CD14-positive monocyte (primary cell): ENCODE measurements at places on chromosomes 16 and 17.
A peak's percentile ranks its signal among the peaks of the same experiment; 100 is the strongest.

- DNase-seq: no peak
Measured at GRCh38 chr16:46962629-46963028, 10.8 kb downstream of the DNAJA2 start.

DNA sequence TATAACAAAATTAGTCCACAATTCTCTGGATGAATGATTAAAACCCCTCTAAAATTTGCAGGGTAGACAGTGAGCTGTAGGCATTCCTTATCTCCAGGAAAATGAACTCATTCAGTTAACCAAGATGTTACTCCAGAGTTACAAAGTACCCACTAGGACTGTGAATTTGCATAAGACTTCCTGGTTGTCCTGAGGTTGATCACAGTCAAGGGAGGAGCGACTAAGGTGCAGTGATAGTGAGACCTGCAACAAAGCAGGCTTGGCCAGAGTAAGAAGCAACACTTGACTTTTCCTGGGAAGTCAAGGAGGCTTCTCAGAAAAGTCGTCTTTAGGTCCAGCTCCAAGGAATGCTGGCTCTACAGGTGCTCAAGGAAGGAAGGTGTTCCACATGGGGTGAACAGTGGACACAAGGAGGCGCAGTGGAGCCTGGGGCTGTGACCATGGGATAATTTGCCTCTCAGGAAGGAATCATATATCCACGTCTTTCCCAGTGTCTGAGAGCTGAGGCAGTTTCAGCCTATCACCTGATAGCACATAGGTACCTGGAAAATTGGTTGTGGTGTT, 821.1 kb upstream of the EEF2KMT start:
- no peak for DNase-seq

DNA sequence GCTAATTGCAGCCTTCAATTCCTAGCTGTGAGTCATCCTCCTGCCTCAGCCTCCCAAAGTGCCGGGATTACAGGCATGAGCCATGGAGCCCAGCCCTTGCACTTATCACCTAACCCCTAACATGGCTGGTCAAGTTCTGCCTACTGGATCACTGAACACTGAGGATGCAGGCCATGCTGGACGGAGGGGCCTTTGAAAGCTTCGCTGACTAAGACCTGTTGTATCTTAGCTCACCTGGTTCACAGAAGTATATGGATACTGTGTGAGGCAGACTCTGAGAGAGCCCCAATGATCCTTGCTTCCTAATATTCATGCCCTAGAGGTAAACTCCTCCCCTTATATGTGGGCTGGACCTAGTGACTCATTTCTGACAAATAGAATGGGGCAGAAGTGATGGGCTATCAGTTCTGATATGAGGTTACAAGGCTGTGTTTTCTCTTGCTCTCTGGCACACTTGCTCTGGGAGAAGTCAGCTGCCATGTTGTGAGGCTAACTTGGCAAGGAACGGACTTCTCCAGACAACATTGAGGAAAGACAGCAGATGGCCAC, 11.7 kb upstream of the TMIGD1 start:
- peak; percentile 63 for DNase-seq

DNA sequence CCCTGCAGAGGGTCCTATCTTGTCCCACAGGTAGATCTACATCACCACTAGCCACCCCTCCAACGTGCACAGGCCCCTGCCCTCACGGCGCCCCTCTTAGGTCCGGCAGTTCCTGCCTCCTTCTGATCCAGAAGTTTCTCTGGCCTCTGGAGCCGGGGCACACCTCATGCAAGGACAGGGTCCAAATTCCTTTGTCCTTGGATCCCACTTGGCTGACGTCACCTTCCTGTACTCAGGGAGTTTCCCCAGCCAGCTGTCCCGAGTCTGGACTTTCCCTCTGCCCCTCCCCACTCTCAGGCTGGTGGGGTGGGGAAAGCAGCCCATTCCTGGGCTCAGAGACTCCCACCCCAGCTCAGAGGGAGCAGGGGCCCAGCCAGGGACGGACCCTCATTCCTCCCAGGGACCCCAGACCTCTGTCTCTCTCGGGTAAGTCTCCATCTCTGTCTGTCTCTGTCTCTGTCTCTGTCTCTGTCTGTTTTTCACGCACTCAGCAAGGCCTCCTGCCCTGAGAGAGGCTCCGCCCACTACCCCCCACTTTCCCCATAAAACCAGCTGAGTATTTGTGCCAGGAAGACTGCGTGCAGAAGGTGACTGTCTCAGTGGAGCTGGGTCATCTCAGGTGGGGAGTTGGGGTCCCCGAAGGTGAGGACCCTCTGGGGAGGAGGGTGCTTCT, at the start of gene IL32:
Gene IL32 (plus strand): TSS at position 572 of the 673 bp plus-strand sequence. CDS start 172 bp downstream, outside the sequence.
- DNase-seq: peak; percentile 55

GRCh38 chr17:30720013-30720471, 104.5 kb downstream of the CRLF3 start:
- DNase-seq: no peak

- no peak for DNase-seq
Measured at GRCh38 chr16:27526180-27526579, 23.5 kb downstream of the GTF3C1 start.

GRCh38 chr17:76213491-76213890, 26.8 kb downstream of the RNF157 start:
- DNase-seq: no peak

DNA sequence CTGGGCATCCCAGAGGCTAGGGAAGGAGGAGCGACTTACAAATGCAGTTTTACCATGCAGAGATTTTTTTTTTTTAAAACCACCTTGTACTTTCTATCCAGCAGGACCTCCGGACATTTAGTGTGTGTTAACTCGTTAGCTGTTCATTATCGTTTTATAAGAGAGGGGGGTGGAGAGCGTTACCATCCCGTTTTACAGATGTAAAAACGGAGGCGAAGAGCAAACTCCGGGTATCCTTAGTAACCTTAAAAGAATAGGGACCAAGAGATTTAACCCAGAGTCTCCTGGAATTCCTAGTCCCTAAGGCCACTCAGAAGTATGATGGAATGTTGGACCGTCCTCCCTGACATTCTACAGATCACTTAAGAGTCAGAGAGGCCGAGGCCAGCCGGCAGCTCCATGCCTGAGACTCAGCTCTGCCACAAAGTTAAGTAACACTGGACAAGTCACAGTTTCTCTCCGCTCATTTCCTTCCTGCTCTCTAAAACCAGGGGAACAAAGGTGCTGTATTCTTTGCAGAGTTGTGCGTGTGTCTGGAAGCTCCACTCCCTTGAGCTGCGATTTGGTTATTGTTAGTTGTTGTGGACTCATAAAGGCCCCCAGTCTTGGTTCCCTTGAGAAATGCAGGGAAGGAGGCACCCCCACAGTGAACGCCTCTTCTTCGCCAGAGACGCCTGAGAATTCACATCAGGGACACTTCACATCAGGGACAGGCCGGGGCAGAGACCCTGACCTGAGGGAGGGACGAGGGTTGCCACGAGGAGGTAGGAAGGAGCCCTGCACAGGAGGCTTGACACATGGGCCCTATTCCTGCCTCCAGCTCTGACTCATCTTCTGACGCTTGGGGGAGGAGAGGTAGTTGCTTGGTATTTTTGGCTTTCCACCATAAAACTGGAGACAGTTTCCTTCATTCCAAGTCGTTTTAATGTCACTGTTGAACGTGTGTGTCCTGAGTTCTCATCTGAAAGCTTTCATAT, 1.2 kb downstream of the DUSP14 start:
- peak; percentile 45 for DNase-seq

DNA sequence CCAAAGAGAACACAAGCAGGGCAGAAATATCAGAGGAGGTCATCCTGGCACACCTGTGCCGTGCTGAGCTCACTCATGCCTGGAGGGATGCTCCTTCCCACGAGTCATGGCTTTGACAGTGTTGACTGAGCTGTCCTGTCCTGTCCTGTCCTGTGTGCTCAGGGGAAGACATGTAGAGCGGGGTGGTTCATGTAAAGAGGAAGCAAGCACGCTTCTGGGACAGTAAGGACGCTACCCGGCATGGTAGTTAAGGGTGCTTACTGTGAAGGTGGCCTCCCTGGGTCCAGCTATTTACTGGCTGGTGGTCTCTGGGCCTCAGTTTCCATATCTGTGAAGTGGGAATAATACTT, 398 bp downstream of the LGALS9 start:
- peak; percentile 58 for DNase-seq

- no peak for DNase-seq
Measured at GRCh38 chr17:12388226-12388625, 277.5 kb upstream of the MYOCD start.

DNA sequence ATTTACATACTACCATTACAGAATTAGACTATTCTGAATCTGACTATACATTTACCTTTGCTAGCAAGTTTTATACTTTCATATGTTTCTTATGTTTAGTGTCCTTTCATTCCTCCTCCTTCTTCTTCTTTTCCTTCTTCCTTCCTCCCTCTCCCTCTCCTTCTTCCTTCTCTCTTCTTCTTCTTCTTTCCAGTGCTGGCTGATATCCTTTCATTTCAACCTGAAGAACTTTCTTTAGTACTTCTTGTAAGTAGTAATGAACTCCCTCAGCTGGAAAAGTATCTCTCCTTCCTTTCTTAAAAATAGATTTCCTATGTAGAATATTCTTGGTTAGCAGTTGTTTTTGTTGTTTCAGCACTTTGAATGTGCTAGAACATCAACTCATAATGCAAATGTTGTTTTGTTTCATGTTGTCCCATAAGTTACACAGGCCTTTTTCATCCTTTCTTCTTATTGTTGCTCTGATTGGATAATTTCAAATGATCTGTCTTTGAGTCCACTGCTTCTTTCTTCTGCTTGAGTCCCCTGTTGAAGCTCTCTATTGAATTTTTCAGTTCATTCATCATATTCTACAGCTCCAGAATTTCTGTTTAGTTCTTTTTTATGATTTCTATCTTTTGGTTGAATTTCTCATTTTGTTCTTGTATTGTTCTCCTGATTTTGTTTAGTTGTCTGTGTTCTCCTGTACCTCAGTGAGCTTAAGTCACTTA, 15.1 kb upstream of the TBX4 start:
- no peak for DNase-seq

GRCh38 chr16:49344401-49344800, 29.2 kb upstream of the C16orf78 start:
- no peak for DNase-seq

DNA sequence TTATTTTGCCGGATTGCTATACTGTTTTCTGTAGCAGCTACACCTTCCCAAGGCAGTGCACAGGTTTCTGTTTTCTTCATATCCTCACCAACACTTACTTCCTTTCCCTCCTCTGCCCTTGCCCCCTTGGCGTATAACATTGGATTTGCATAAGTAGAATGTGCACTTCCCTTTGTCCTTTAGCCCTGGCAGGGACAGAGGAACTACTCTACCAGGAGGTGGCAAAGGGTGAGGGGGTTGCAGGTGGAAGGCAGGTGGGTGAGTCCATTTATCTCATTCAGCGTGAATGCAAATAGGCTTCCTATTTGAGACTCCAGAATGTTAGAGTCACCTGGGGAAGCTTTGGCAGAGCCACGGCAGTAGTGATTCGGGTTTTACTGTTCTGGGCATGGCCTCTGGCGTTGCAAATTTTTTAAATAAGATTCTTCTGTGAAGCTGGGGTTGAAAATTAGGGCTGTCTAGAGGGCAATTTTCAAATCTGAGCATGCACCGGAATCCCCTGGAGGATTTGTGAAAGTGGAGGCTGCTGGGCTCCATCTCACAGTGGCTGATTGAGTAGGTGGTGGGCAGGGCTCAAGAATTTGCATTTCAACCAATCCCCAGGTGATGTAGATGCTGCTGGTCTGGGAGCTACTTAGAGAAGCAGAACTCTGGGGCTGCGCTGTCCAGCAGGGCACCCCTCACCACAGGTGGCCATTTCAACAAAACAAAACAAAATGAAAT, 84.7 kb downstream of the PLCG2 start:
- DNase-seq: no peak

- no peak for DNase-seq
Measured at GRCh38 chr17:43917016-43917347, 9.6 kb upstream of the MPP2 start.

DNA sequence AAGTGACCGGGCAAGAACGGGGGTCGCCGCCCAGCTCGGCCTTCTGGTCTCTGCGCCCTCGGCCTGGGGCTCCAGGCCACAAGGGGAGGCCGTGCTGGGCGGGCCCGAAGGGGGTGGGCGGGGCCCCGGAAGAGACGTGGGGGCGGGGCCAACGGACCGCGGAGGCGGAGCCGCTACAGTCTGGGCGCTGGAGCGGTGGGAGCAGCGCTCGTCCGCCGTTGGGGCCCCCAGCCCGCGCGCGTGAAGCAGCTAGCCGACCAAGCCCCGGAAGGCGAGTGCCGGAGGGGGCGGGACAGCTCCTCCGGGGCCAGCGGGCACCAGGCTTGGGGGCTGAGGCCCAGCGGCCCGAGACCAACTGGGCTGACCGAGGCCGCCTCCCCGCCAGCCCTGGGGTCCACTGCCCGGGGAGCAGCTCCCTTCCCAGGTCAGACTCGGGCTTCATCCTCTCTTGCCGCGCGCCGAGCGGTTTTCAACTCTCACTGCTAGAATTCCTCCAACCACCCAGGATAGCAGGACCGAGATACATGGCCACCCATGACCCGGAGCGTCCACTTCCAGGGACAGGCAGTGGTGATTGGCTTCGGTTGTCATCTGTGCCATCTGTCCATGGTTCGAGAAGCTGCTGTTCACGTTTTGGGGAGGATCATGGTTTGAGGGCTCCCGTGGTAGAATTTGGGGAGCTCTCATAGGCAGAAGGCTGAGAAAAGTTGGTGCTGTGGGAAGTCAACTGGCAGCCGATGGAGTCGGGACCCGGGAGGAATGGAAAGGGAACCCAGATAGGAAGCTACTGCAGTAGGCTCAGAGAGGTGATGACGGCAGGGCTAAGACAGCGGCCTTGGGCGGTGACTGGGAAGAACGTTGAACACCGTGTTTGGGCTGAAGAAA, 44.6 kb upstream of the LCMT1 start:
- peak; percentile 75 for DNase-seq

DNA sequence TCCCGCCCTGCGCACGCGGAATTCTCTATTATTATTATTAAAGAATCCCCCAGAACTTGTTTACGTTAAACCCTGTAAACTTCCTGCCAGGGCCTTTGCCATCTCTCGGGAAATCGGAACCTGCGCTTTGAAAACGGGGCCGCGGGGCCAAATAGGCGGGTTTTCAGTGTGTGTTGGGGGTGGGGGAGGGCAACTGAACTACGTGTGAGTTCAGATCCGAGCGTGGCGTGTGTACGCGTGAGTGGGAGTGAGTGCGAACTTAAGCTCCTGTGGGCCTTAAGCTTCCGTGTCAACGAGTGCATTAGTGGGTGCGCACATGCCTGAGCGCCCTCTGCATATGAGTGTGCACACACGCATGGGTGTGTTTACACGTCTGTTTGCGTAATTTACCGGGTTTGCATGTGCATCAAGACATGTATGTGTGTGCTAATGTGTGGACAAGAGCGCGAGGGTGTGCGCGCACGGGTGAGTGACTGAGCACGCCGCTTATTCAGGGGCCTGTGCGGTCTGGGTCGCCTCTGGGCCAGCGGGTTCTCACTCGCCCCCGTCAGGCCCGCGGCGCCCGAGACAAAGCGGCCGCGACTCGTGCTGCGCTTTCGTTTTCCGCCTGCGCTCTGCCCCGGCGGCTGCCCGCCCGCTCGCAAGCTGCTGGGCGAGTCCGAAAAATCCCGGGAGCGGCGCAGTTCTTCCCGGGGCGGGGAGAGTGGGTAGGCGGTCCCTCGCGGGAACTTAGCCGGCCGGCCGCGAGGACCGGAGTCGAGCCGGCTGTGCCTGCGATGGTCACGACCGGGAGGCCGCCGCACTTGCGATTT, 1.2 kb upstream of the FOXF1 start:
- no peak for DNase-seq

GRCh38 chr17:14156689-14157088, 80.0 kb downstream of the CDRT15 start:
- no peak for DNase-seq
